ENCODE measurements at places on chromosomes 5 and 9.

DNA sequence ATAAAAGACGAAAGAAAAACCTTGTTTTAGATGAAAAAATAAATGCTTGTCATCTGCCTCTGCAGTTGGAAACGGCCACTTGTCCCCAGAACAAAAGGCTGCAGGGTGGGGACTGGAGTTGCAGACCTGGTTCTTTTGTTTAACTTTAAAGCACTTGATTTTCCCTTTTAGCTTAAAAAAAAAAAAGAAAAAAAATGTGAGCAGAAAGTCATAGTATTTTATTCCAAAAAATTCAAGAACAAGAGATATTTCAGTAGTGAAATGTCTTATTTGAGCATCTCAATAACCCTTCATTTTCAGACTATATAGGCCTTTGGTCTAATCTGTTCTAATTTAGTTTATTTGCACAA lies 1.8 kb downstream of the MAP1B start:
- no peak for DNase-seq

DNA sequence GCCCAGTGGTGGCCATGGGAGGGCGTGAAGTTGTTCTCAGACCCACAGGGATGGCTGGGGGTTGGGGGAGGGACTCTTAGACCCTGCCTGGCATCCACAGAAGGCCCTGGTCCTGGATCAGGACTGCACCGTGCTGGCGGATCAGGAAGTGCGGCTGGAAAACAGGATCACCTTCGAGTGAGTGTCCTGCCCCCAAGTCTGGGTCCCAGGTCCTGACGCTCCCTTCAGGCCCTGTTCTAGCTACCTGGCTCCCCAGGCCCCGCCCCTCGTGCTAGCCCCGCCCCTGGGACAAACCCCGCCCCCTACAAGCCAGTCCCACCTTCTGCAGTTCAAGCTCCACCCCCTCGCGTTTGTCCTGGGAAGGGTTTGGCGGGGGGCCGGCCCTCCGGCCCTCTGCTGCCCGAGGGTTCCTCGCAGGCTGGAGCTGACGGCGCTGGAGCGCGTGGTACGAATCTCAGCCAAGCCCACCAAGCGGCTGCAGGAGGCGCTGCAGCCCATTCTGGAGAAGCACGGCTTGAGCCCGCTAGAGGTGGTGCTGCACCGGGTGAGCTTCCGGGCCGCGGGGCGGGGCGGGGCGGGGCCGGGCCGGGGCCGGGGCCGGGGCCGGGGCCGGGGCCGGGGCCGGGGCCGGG lies 12.9 kb downstream of the RGS14 start:
- DNase-seq = peak; percentile 97

DNA sequence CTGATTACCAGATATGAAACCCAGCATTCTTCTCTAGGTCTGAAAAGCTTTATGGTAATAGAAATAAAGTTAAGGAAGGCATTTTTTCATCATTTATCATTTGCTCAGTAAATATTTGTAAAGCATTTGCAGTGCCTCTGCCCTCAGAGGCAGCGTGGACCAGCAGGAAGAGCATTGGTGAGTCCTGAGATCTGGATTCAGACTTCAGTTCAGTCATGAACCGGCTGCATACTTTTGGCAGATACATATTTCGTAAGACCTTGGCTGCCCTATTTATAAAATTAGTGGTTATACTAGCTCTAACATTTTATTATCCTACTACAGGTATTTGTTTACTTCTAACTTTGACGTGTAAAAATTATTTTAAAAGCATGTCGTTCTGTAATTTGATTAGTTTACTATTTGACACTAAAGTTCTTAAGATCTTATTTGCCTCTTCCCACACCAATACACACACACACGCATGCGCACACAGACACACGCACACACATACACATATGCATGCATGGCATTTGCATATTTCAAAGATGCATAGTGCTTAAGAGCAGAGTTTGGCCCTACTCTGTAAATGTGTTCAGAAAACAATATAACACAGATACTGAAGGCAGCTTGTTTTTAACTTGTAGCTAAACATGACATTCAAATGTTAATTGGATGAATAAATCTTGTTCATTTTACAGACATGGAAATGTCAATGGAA lies 101.9 kb downstream of the RPS23 start:
- no peak for DNase-seq

DNA sequence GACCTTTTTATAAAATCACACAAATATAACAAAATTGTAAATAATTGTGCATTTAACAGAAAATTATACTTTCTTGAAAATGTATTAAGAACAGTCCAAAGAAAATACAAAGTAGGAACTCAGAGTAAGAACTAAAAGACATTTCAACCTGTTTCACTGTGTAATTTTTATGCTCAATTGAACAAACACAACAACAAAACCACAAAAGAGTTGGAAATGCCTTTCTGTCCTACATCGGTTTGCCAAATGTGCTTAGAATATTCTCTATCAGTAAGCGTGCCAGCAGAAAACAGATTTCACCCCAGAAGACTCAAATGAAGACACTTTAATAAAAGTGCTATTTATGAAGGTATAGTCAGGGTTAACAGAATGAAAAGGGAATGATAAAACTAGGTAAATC lies 592.1 kb downstream of the PRELID2 start:
- DNase-seq = no peak

DNA sequence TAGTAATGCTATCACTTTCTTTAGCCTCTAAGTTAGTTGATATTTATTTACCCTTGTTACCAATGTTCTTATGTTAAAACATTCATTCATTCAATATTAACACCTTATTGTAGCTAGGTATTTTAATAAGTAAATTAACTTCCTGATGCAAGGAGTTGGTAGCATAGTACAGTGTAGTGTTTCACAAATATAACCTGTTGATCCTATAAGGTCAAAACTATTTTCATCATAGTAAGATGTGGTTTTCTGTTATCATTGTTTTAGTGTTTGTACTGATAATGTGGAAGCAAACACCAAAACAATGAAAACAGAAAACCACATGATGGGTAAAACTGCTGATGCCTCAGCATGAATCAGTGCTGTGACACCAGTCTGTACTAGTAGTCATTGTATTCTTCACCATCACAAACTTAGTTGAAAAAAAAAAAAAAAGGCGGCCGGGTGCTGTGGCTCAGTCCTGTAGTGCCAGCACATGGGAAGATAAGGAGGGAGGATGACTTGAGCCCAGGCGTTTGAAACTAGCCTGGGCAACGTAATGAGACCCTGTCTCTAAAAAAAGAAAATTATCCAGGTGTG lies 36.5 kb downstream of the ZCCHC7 start:
- DNase-seq = no peak

- DNase-seq = no peak
Observed at GRCh38 chr9:33416996-33417395, 14.6 kb upstream of the AQP7 start.

GRCh38 chr5:124842725-124843595 lies 96.5 kb upstream of the ZNF608 start:
- DNase-seq = no peak

DNA sequence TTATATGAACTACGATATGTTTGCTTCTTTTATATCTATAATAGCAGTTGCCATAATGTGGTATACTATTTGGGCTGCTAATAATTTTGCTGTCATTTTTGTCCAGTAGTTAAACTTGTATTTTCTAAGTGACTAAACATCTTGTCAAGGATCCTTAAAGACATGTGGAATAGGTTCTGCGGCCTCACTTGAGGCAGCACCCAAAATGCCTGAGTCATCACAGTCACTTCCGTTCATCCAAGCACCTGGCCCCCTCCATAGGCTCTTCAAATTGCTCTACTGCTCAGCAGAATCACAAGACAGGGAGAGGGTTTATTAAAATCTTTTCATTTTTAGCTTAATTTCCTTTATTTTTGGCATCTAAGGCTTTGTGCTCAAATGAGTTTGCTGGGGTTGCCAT lies 259.1 kb downstream of the AOPEP start:
- DNase-seq = no peak

DNA sequence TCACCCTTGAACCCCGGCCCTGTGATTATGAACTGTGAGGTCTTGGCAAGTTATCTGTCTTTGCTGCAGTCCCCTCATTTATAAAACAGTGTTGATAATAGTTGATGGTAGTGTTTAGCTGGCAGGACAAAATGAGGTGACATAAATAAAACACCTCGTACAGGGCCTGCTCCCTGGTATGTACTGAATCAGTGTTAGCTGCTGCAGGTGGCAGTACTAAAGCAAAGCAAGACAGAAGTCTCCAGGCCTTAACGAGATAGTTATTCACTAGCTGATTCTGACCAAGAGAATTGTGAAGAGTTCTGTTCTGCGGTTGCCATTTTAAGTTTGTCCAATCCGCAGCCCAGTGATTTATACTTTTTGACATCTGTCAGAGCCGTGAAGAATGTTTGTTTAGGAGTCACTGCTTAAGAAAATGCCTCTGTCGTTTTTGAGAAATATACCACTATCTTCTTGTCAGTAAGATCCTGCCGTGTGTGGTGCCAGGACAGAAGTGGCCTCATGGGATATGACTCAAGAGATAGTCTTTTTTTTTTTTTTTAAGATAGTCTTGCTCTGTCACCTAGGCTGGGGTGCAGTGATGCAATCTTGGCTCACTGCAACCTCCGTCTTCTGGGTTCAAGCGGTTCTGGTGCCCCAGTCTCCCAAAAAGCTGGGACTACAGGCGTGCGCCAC lies 75.9 kb downstream of the KDM4C start:
- DNase-seq = no peak

DNA sequence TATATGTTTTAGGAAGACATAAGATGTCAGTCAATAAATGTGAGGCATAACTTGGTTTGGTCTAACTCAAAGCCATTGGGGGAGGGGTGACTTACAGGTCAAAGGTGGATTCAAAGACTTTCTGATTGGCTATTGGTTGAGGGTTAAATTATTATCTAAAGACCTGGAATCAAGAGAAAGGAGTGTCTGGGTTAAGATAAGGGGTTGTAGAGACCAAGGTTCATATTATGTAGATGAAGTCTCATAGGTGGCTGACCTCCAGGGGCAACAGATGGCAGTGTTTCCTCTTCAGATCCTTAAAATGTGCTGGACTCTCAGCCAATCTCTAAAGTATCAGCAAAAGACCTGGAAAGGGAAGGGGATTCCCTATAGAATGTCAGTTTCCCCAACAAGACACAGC lies 51.3 kb upstream of the MINAR2 start:
- no peak for DNase-seq

- DNase-seq = no peak
Observed at GRCh38 chr5:76383126-76383832, 19.8 kb upstream of the IQGAP2 start.

DNA sequence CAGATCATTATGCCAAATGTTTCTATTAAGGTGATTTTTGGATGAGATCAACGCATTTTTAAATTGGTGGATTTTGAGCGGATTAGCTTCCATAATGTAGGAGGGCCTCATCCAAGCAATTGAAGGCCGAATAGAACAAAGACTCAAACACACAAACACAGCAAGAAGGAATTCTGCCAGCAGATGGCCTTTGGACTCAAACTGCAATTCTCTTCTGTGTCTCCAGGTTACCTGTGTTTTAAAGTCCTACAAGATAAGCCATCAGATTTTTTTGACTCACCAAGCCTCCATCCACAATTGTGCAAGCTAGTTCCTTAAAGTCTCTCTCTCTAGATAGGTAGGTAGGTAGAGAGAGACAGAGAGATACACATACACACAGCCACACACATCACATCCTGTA lies 25.5 kb downstream of the CDH6 start:
- peak; percentile 63 for DNase-seq

GRCh38 chr9:109441296-109441695 lies 56.8 kb downstream of the PTPN3 start:
- peak; percentile 17 for DNase-seq

GRCh38 chr5:120499876-120500563 lies 35.9 kb downstream of the PRR16 start:
- no peak for DNase-seq

DNA sequence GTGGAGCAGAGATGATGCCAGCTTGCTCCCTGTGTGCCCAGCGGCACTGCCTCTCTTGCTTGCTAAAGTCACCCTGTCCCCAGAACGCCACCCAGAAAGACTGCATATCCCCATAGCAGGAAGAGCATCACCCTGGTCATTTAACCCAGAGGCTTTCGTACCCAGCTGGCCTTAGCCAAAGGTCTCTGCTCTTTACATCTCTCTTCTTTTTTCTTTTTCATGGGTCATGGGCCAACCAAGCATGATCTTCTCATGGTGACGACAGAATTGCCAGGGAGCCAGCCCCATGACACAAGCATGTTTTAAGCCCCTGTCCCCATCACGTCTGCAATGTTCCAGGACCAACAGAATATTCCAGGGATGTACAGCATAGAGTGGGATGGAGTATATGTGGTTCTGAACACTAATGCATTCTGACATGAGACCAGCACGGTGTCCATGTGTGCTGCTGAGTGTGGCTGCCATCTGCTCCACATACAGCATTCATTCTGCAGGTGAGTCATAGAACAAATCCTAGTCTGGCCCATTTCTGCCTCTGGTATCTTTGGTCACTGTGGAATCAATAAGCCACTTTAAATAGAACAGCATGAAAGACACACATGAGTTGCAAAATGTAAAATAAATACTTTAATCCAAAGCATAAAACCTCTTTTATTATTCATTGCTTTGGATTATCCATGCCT lies 203.0 kb downstream of the MED10 start:
- no peak for DNase-seq

DNA sequence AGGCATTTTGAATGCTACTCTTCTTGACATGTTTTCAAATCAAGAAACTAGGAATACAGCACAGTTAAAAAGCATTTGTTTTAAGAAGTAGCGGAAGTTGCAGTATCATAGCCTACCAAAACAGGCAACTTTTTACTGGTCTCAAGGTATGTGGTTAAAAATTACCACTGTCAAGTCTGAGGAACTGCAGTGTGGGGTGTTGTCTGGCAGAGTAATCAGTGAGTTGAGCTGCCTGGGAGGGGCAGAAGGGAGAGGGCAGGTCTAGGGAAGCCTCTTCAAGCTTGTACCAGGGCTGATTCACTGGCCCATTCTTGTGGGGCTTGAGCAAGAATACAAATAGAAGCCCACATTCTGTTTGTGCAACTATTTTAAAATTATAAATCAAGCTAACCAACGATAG lies 42.4 kb upstream of the SV2C start:
- DNase-seq = no peak

GRCh38 chr9:31146485-31147166 lies 1237.8 kb upstream of the ACO1 start:
- no peak for DNase-seq

DNA sequence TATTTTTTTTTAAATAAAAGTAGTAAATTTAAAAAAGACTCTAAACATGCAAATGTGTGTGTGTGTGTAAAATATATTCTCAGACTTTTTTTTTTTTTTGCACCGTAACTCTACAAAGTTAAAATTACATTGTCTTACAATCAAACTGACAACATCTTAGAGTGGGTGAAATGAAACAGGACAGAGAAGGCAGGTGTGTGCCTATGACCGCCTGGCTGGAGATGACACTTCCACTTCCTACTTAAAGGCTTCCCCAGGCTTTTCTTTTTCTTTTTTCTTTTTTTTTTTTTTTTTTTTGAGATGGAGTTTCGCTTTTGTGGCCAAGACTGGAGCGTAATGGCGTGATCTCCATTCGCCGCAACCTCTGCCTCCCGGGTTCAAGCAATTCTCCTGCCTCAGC lies 2.7 kb upstream of the AK1 start:
- DNase-seq = no peak

DNA sequence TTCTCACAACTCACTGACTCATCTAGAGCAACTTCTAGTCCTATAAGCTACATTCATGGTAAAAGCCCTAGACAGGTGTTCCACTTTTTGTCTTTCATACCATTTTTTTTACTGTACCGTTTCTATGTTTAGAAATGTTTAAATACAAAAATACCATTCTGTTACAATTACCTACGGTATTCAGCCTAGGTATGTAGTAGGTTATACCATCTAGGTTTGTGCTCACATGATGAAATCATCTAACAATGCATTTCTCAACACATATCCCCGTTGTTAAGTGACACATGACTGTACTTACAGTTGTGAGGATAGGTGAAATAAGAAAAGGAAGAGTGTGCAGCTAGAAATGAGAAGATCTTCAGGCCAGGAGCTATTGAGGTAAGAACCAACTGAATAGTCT lies 6.2 kb downstream of the CENPK start:
- DNase-seq = no peak

Measured in hepatocyte (in vitro differentiated cells).